ENCODE measurements at places on chromosomes 16 and 17.
A peak's percentile ranks its signal among the peaks of the same experiment; 100 is the strongest.

GRCh38 chr17:65173976-65174683, 37.0 kb downstream of the RGS9 start:
- DNase-seq, result no peak

GRCh38 chr17:78722246-78722761, 59.8 kb downstream of the CYTH1 start:
- no peak for DNase-seq

- no peak for DNase-seq
These were observed 304.4 kb downstream of the FOXL1 start for GRCh38 chr16:86882586-86883280.

DNA sequence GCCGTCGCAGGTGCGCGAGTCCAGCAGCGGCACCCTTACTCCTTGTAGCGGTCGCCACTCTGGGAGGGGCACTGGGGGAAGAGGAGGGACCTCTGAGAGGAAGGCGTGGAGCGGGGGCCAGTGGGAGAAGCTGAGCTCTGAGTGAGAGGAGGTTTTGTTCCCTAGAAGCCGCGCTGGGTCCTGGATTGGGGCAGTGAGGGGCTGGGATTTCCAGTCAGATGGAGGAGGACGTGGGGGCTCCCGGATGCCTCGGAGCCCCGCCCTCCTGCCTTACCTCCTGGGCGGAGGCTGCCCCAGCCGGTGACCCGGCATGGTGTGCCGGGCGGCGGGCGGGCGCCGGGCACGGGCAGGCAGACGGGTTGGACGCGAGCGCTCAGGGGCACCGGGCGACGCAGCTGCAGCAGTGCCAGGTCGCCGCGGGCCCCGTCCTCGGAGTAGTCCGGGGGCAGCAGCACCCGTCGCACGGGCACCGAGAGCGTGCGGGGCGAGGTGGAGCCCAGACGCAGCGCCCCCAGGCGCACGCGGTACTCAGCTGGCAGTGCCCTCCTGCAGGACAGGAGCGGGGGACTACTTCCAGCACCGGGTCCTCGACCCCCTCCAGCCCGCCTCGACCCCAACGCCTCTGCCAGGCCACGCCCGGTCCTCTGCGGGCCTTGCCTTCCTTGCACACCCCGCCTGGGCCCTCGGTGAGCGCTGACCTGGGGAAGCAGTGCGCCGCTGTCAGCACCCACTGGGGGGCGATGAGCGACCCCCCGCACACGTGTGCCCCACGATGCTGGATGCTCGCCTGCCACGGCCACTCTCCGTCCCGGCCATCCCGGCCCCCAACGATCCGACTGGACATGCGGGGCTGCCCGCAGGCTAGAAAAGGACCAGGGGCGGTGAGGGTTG, 2.0 kb downstream of the PRSS33 start:
- peak; percentile 19 for DNase-seq

- DNase-seq, result no peak
These were observed 27.1 kb upstream of the CHMP6 start for GRCh38 chr17:80964544-80964856.

DNA sequence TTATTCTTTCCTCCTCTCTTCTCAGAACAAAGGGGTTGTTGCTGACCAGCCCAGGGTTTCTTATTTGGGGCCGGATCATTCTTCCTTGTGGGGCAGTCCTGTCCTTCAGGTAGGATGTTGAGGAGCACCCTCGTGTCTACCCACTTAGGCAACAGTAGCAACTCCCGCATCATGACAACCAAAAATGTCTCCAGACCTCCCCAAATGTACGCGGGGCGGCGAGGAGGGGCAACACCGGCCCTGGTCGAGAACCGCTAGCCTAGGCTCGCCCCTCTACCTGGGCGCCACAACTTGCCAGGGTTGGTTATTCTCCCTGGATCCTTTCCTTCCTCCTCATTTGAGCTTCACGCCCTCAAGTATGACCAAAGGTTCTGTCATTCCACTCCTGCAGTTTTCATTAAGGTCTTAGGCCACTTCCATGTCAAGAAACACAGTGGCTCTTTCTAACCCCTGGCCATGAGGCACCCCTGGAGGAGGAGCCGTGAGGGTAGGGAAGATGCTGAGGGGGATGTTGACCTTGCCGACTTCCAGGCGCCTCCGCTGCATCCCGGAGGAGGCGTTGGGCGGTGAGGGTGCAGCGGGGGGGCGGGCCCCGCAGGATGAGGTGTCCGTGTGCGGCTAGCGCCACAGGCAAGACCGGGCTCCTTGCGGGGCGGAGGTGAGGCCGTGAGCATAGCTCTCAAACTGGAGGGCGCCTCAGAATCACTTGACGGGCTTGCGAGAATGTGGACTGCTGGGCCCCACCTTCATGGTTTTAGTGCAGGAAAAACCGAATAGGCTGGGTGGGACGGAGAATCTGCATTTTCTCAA, 712 bp upstream of the SPECC1 start:
- peak; percentile 3 for DNase-seq

GRCh38 chr17:37146086-37147064, 197.6 kb downstream of the AATF start:
- DNase-seq, result no peak

DNA sequence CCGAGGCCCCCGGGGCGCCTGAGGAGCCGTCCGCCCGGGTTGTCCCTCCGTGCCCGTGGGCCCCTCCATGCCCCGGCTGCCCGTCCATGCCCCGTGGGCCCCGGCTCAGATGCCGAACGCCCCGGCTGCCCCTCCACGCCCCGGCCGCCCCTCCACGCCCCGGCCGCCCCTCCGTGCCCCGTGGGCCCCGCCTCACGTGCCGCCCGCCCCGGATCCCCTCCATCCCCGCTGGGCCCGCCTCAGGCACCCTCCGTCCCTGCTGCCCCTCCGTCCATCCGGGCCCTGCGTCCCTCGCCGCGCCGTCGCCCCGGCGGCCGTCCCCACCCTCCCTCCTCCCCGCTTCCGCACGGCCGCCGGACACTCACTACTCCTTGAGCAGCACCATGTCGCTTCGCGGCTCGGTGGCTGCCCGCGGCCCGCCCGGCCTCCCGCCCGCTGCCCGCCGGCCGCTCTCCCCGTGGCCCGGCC, 382 bp downstream of the PITPNA start:
- no peak for DNase-seq

DNA sequence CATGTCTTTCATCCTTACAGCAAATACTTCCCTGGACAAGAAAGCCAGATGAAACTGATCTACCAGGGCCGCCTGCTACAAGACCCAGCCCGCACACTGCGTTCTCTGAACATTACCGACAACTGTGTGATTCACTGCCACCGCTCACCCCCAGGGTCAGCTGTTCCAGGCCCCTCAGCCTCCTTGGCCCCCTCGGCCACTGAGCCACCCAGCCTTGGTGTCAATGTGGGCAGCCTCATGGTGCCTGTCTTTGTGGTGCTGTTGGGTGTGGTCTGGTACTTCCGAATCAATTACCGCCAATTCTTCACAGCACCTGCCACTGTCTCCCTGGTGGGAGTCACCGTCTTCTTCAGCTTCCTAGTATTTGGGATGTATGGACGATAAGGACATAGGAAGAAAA, 3.7 kb downstream of the TMUB2 start:
- no peak for DNase-seq

GRCh38 chr16:58264961-58265479, 29.8 kb downstream of the PRSS54 start:
- peak; percentile 1 for DNase-seq

DNA sequence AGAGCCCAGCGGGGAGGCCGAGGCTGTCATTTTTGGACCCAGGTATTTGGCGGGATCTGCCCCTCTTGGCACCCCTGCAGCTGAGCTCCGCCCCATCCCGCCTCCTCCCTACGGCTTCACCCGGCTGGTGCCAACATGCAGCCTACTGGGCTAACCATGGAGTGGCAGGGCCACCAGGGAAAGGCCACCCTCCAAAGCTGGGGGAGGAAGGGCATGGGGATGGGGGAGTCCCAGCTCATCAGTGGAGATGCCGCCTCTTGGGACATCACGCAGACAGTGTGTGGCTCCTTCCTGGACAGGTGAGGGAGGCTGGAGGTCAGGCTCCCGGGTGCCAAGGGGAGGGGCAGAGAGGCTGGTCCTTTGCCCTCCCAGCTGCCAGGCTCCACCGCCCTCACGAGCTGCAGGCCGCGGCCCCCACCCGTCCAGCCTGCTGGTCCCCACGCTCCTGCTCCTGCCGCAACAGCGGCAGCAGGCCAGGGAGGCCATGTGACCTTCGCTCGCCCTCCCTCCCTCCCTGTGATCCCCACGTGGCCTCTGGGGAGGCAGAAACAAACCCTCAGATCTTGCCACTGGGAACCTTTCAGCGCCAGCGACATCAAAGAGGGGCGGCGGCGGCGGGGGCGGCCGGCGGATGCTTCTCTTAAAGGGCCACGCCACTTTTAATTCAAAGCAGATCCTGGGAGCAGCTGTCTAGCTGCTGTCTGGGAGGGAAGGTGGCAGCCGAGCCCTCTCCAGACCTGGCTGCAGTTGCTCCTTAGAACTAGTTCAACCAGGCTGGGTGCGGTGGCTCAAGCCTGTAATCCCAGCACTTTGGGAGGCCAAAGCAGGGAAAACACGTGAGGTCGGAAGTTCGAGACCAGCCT, 6.8 kb upstream of the NOTUM start:
- DNase-seq, result peak; percentile 87

DNA sequence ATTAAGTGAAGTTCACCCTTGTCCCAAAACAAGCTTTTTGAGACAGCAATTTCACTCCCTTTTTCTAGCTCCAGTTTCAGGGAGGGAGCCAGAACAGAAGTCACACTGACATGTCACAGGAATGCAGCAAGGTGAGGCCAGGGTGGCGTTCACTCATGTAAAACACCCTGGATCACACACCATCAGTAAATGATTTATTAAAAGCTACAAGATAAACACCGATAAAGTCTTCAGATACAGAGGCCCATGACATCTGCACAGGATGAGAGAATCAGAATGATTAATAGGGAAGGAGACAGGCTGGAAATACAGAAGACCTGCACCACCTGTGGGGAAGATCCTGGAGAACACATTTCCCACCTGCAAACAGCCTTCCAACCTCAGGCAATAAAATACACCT, 77.5 kb upstream of the DYNLRB2 start:
- DNase-seq, result no peak

DNA sequence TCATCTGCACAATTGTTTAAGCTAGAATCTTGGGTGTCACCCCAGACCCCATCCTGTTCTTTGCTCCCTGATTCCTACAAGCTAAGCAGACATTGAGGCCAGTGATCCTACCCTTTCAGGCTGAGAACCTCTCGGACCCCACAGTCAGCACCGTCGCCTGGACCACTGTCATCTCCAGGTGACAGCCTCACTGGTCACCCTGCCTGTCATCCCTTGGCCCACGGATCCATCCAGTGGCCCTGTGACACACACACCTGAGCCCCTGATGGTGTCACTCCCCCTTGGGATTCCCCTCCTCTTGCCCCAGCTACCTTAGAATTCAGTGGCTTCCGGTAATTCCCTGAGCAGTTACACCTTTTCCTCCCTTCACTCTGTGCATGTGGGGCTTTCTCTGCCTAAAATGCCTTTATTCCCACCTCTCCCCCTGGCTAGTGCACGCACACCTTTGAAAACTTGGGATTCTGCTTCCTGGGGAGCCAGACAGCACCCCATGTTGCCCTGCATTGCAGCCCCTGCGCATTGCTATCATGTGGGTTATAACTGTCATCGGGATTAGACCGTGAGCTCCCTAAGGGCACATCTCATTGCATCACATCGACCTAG, 3.0 kb downstream of the C16orf86 start:
- no peak for DNase-seq

DNA sequence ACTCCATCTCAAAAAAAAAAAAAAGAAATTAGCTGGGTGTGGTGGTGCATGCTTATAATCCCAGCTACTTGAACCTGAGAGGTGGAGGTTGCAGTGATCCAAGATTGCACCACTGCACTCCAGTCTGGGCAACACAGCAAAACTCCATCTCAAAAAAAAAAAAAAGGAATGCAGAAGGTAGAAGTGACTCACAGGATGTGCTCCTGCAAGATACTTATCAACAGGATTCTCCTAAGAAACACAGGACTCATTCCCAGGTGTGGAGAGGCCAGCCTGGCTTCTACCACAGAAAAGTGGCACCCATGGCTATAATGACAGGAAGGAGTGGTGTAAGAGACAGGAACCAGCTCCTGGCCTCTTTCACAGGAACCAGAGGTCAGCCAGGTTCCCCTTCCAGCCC, 13.8 kb downstream of the ELMO3 start:
- DNase-seq, result no peak

DNA sequence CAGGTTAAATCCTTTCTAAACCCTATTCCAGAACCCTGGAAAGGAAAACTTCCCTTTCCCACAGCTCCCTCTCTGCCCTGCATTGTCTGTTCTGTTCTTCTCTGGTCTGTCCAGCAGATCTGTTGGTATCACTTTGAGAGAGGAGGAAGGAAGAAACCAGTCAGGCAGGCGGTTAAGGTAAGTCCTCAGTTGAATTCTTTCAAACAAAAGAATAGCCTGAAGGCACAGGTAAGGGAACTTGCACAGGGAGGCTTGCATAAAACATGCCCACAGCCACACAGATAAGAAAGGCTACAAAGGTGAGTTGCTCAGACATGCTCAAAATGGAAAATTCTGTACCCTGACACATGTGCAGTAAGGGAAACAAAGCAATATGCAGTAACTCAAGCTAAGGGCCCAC, 595.7 kb upstream of the CDH5 start:
- DNase-seq, result no peak

- no peak for DNase-seq
These were observed 22.5 kb downstream of the ZCCHC14 start for GRCh38 chr16:87470332-87470731.

DNA sequence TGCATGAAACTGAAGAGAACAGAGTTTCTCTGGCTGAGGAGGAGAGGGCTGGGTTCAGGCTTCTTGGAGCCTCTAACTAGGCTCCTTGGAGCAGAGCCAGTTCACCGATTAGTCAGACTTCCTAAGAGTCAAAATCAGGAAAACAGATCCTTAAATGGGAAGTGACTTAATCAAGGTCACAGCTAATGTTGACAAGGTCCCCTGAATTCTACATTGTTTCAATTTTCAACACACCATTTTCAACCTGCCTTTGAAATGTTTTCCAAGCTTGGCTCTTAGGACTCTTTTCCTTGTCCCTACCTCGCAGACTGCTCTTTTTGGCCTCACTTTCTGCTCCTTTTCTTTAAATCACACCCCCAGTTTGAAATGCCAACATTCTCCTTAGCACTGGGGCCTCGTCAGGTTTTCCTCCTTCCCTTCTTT, 16.3 kb downstream of the MYL4 start:
- no peak for DNase-seq

- no peak for DNase-seq
These were observed 40.2 kb downstream of the HS3ST3B1 start for GRCh38 chr17:14340857-14341754.

GRCh38 chr17:2444382-2444781, 43.5 kb upstream of the MNT start:
- no peak for DNase-seq

- no peak for DNase-seq
These were observed 5.0 kb downstream of the NOG start for GRCh38 chr17:56598466-56598865.

Measured in stimulated activated CD4-positive, alpha-beta T cell treated with anti-CD3 and anti-CD28 coated beads, Interleukin-1b, Interleukin-23, amount 100 ng/mL, for 4 hours (primary cell).